ENCODE measurements at places on chromosomes 6 and 20. TPM values are rescaled to one million over a fixed set of nuclear protein-coding genes. Genes with fewer than 3 reads are reported as not detected.

Gene ABHD16B
- total RNA-seq: not detected

Gene TUBB2B
- total RNA-seq: not detected

Gene VGLL2
- not detected for total RNA-seq

Gene MGME1
- 16.5 TPM for total RNA-seq

Gene CCN6
- not detected for total RNA-seq

Gene GINS1
- 0.75 TPM for total RNA-seq

Gene OXT
- 1.5 TPM for total RNA-seq

Gene SAYSD1
- total RNA-seq: 22.4 TPM

Gene NINL
- 3.4 TPM for total RNA-seq

Gene NRSN1
- total RNA-seq: not detected

Gene QRSL1
- total RNA-seq: 12.3 TPM
